ENCODE measurements at places on chromosomes 3 and 15.

DNA sequence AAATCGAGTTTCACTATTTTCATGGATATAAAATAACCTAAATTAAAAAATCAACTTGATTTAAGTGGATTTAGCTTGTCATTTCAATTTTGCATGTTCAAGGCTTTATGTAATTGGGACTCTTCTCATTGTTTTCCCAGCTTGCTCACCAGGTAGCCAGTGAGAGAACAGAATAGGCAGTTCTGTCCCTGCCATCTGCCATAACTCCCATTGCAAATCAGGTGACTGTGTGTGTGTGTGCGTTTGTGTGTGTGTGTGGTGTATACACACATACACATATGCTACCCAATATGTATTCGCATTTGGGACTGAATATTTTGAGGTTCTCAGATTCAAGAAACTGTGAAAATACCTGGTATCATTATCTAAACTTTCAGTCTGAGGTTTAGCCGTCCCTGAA, 1069.8 kb downstream of the IGSF11 start:
- no peak for DNase-seq

DNA sequence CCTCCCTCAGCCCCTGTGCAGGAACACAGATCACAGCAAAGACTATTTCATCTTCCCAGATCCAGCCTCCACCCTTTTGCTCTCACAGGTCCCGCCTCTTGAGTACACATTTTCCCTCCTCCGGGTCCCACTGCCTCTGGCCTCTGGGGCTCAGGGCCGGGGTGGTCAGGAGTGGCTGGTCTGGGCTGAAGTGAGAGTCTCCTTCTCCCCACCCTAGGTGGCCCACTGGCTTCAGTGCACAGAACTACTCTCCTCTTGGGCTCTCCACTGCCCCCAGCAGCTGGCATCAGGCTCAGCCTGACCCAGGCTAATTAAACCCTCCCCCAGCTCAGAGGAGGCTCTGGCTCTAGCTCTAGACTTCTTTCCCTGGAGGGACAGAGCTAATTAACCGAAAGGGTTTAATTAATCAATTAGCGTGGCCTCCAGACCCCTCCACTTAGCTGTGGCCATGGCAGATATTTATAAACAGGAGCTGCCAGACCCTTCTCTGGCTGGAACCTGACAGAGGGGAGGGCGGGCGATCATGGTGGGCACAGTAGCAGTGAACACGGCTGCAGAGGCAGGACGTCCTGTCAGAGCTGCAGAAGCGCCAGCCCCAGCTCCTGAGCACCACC, 15.1 kb downstream of the DUSP7 start:
- DNase-seq, result no peak

- DNase-seq, result no peak
Measured at GRCh38 chr3:63338351-63338750, 60.2 kb downstream of the SYNPR start.

- no peak for DNase-seq
Measured at GRCh38 chr3:56938530-56938929, 121.9 kb upstream of the SPATA12 start.

- DNase-seq, result no peak
Measured at GRCh38 chr15:32790352-32790999, 72.7 kb downstream of the GREM1 start.

- no peak for DNase-seq
Measured at GRCh38 chr15:66130496-66131034, 123.0 kb downstream of the MEGF11 start.

DNA sequence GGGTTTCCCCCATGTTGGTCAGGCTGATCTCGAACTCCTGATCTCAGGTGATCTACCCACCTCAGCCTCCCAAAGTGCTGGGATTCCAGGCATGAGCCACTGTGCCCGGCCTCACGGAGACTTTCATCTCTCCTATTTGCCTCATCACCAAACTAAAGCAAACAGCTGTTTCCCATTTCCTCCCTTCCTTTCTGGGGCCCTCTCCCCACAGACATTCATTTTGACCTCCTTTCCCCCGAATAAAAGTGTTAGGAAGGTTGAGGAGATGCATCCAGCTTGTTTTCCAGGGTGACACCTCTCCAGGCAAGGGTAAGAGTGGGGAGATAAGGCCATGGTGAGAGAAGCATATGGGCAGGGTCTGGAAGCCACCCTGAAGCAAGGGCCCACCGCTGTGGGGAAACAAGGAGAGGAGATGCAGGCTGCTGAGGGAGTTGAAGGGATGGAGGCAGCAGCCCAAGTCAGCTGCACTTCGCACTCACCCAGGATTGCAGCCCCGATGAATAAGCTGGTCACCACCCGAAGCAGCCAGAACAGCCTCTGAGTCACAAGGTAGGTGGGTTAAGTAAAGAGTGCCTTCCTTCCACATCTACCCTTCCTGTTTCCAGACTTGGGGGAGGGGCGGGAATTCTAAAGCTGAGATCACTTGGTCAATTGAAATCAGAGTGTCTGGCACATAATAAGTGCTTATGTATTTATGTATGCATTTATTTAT, 7.7 kb downstream of the DUOXA2 start:
- no peak for DNase-seq

DNA sequence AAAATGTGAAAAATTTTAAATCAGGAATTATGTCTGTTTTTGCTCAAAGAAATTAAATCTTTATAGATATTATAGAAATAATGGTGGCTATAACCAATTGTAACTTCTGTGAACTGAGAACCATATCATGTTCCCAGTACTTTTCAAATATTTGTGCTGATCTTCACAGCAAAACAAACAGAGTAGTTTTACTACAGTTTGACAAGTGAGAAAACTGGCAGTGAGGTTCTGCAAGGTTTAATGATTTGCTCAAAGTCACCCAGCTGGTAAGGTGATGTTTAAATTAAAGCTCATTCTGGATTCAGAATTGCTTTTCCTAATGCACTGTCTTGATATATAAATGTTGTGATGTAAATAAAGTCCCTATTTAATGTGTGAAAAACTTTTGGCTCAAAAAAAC, 22.0 kb upstream of the SPTSSB start:
- DNase-seq, result no peak

- no peak for DNase-seq
Measured at GRCh38 chr3:105466072-105466471, 99.4 kb downstream of the ALCAM start.

DNA sequence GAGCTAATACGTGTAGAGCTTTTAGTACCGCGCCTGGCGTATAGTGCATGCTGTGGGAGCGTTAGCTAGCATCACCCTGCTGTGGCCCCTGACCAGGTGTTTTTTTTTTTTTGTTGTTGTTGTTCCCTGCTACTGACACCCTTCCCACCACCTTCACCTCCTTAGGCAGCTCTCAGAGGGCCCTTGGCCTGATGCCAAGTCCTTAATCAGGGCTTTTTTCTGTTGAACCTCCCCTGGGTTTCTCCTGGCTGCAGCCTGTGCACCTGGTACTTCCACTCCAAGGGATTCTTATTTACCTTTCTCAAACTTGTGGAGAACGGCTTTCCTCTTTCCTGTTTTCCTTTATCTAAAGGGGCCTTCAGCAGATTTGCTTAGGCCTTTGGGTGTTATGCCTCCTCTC, 53.3 kb downstream of the SLC7A14 start:
- no peak for DNase-seq

- DNase-seq, result peak; percentile 45
Measured at GRCh38 chr3:52277972-52278509, 408 bp downstream of the WDR82 start.

GRCh38 chr15:37100966-37101215, 542 bp upstream of the MEIS2 start:
- peak; percentile 31 for DNase-seq

- DNase-seq, result no peak
Measured at GRCh38 chr3:129166579-129167332, 5.9 kb upstream of the ISY1 start.

GRCh38 chr3:365268-365667, 168.7 kb downstream of the CHL1 start:
- DNase-seq, result no peak

DNA sequence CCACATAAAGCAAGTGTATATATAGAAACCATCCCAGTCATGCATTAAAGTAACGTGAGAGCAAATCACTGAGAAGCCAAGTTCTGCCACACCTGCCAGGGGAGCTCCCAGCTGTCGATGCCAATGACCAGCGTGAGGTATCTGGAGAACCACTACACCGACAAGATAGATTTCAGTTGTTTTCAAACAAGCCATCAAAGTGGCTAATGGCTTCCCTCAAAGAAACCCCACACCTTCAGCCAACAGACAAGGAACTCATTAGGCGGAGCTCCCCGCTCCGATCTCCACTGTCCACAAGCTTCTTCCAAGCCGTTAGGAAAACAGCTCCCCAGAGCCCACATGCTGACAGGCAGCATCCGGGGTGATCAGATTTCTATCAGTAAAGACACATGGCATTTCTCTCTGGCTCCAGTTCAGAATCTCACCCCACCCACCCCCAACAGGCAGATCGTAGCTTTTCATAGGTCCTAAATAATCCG, 54.2 kb upstream of the SPATA12 start:
- no peak for DNase-seq

DNA sequence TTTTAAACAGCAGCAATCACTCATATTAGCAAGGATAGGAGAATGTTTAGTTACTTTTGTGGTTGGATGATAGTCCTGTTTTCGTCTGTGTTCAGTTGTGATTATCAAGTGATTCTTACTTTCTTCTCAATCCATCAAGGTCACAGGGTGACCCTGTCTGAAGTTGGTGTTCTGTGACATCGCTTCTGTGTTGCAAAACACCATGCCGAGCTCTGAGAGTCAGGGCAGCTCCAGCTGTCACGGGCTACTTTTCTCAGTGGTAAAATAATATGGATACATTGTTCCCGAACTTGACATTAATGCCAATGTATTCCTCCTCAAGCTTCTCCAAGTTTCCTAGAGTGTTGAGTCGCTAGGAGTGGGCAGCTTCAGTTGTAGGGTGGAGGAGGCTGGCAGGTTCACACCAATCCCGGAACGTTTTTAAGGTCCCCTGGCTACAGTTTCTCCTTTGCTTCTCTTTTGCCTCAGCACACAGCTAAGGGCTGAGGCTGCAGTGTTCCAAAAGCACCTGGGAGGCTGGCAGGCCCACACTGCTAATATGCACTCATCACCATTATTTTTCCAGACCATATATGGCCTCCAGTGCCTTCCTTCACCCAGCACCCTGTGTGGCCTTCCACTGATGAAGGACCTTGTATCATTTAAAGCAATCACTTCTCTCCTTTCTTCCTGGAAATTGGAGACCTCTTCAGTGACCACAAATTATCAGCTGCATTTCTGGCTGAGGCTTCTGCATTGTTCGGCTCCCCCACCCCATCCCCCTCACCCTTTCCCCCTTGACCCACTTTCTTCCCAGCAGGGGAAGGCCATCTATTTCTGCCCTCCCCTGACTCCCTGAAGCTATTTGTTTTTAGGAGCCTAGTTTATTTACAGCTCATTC, 25.8 kb downstream of the COLQ start:
- no peak for DNase-seq

DNA sequence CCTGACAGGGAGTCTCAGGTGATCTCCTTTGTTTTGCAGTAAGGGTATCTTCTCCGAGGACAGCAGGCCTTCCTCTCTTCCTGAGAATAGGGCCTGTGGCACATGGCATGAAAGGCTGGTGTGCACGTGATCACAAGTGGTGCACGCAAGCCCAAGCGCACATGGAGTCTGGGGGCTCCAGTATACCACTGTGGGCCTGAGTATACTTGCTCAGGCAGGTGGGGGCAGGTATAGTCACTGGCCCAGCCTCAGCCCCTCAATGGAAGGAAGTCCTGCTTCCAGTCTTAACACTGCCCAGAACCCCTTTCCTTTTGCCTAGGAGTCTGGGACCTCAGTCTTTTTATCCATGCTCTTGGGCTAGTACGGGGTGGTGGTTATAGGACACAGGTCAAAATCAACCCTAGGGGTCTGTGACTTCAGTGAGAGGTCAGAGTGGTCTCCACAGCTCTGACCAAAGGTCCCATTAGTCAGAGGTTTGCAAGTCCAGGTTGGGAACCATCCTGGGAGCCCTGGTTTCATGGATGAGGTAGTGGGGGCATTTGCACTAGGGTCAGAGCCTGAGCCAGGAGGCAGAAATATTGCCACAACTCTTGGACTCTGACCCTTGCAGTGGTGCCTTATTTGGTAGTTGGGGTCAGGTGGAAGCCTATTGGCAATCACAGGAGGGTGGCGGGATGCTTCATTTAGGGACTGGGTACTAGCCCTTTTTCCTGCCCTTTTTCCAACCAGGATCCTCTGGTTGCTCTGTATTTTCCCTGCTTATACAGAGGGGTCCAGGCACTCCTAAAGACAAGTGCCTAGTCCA, 823 bp upstream of the CCDC71 start:
- no peak for DNase-seq

- DNase-seq, result no peak
Measured at GRCh38 chr15:93848490-93848889, 382.9 kb upstream of the MCTP2 start.

DNA sequence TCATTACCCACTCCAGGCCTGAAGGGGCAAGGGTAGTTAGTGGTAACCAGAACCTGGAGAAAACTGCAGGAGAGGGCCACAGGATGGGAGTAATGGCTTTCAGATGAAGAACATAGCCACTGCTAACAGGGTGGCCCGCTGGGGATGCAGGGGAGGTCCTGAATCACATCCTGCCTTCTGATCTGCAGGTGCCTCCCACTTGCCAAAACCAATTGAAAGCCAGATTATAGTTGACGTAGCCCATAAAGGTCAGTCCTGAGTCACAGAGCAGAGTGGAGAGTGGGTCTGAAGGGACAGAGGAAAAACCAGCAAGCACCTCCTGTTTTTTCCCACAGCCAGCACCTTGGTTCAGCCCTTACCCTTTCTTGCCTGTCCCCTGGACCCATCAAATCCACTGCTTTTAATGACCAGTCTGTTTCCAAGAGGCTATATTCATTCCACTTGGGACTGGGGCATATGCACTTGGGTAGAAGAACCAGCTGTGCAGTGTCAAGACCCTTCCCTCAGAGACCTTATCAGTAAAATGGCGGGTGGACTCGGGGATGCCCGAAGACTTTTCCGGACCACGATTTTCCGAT, 646 bp upstream of the SLC35G2 start:
- no peak for DNase-seq

- no peak for DNase-seq
Measured at GRCh38 chr15:43266834-43267233, at the start of gene TGM5. TSS of gene TGM5 (minus strand) at chr15:43266928. CDS start at chr15:43266849, 79 bp downstream.

GRCh38 chr3:13580256-13581023, 31.5 kb downstream of the FBLN2 start:
- DNase-seq, result no peak

DNA sequence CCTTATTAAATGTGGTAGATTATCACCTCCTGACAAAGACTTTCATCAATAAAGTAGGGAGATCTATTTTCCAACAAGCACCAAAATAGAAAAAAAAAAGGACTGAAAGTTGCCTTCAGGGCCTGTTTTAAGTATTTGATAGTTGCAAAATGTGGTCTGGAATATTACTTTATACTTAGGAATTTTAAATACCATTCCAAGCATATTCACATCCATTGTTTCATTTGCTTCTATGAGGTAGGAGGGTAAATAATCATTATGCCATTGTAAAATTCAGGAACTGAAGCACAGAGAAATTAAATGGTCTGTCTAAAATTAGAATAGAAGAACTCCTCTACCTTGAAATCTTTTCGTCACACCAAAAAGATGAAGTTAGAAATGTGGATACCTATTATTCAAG, 110.0 kb downstream of the TMCC1 start:
- DNase-seq, result no peak
